ENCODE measurements at places on chromosomes 5 and 9. TPM values are rescaled to one million over a fixed set of nuclear protein-coding genes. Genes with fewer than 3 reads are reported as not detected.

SLC4A9 gene
- 12.4 TPM for polyA plus RNA-seq

SLC23A1 gene
- 18.0 TPM for polyA plus RNA-seq

TAS2R1 gene
- not detected for polyA plus RNA-seq

DOCK8 gene
- 12.4 TPM for polyA plus RNA-seq

TRPM3 gene
- polyA plus RNA-seq = 17.9 TPM

C1QTNF3 gene
- 56.7 TPM for polyA plus RNA-seq

WDR31 gene
- polyA plus RNA-seq = 5.0 TPM

TTC16 gene
- 0.20 TPM for polyA plus RNA-seq

RGS3 gene
- 54.3 TPM for polyA plus RNA-seq

RANBP17 gene
- 8.8 TPM for polyA plus RNA-seq

CAVIN4 gene
- polyA plus RNA-seq = 3.9 TPM

OMD gene
- polyA plus RNA-seq = 1.5 TPM

LIFR gene
- 67.3 TPM for polyA plus RNA-seq

BRINP1 gene
- polyA plus RNA-seq = 6.5 TPM

HTR4 gene
- 0.12 TPM for polyA plus RNA-seq

C9orf85 gene
- 17.6 TPM for polyA plus RNA-seq

SPRY4 gene
- polyA plus RNA-seq = 29.4 TPM

ANKRD55 gene
- polyA plus RNA-seq = 2.0 TPM

THBS4 gene
- 20.0 TPM for polyA plus RNA-seq

KIF4B gene
- 0.27 TPM for polyA plus RNA-seq

STC2 gene
- polyA plus RNA-seq = 2.5 TPM

LCN10 gene
- polyA plus RNA-seq = 2.4 TPM

TNFSF15 gene
- polyA plus RNA-seq = 8.0 TPM

SLC36A2 gene
- polyA plus RNA-seq = 16.4 TPM

IL31RA gene
- 0.07 TPM for polyA plus RNA-seq

All from renal pelvis (tissue), 12 donors.